ENCODE measurements at places on chromosomes 11 and 22.

- DNase-seq: no peak
Observed at GRCh38 chr11:68025047-68025446, 5.4 kb upstream of the NDUFS8 start.

GRCh38 chr11:15905366-15906104 lies 450.8 kb downstream of the SOX6 start:
- no peak for DNase-seq

GRCh38 chr11:133928628-133929059 lies 28.1 kb downstream of the IGSF9B start:
- no peak for DNase-seq

DNA sequence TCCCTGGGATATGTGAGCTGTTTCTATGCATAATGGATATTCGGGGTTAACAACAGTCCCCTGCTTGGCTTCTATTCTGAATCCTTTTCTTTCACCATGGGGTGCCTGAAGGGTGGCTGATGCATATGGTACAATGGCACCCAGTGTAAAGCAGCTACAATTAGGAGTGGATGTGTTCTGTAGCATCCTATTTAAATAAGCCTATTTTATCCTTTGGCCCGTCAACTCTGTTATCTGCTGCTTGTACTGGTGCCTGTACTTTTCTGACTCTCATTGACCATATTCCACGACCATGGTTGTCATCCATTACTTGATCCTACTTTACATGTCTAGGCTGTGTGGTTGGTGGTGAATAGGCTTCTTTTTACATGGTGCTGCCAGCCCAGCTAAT lies 1.3 kb downstream of the TUG1 start:
- DNase-seq: peak; percentile 9

GRCh38 chr11:13834463-13834862 lies 128.1 kb upstream of the SPON1 start:
- peak; percentile 10 for DNase-seq

DNA sequence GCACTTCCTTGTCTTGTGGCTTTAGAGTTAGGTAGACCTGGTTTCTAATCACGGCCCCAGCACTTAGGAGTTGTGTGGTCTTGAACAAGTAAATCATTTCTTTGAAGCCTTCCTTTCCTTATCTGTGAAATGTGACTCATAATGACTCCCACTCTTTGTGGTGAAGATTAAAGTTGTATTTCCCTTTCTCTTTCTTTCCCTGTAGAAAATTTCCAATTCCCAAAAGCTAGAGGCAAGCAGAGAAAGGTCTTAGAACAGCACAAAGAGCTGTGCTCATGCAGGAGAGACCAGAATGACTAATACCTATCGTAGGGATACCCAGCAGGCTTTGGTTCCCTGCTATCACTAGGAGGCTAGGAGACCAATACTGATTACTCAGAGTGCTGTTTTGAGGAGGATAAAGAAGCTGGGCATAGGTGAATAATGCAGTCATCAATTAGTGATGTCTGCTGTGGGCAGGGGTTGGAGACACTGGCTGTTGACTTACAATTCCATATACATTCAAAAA lies 270.7 kb upstream of the SYN3 start:
- DNase-seq: peak; percentile 76

GRCh38 chr11:420054-420910 lies 5.5 kb upstream of the SIGIRR start:
- no peak for DNase-seq

DNA sequence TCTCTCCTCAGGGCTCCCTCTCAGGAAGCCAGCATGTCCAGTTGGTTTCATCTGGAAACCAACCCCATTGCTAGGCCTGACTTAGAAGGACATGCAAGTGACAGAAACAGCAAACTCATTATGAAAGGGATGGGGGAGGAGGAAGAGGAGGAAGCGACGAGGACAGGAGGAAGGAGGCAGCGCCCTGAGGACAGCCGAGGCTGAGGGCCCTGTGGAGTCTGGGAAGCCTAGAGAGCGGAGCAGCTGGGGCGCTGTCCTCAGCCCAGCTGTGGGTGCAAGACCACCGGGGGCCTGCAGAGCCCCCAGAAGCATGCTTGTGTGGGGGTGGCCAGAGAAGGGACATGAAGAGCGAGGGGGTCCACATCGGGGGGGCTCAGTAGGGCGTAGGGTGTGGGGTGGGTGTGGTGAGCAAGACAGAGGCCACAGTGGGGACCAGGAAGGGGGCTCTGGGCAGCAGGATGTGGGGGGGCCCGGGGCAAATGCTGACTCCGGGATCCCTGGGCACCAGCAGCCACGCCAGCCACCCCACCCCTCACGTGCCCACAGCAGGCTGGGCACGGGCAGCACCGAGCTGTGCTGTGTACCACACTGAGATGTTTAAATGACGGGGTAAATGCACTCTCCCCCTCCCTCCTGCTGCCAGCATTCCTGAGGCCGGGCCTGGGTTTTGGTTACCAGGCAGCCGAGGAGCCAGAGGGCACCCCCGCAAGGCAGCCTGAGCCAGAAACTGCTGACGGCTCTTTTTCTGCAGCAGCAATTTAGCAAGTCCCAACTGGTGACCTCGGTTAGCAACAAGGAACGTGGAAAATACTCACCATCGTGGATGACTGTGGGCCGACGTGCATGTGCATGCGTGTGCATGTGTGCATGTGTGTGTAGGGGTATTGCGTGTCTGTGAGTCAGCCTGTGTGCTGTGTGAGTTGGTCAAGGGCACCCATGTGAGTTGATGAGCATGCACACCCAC lies 82.7 kb upstream of the LINC01488 start:
- DNase-seq: no peak

DNA sequence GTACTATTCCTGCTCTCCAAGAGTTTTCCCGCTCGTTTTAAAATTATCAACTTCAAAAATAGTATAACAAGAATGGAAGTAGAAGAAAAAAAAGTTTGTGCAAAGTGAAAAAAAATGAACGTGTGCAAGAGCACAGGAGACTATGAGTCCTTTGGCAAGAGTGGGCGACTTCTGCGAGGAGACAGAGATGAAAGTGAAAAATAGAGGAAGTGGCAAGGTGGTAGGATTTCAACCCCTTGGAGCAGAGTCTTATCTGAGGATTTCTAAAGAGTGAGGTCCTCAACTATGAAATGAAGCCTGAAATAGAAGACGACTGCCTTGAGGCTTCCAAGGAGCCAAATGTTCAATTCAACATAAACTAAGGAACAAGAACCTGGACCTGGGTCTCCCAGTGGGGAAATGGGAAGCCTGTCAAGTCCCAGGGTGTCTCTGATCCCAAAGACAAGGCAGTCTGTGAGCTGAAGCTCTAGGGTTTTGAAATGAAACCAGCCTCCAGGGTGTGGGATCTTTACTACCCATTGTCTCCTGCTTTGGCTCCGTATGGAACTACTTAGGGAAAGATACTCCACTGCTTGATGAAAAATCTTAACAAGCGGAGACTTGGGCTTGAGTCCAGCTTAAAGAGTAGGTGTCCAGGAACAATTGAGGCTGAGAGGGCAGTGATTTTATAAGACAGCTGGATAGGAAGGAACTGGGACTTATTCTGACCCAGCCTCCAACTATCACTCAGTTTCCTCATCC lies 4.8 kb downstream of the P4HA3 start:
- DNase-seq: no peak

- peak; percentile 9 for DNase-seq
Observed at GRCh38 chr11:132126973-132127899, 756.8 kb downstream of the NTM start.

- no peak for DNase-seq
Observed at GRCh38 chr11:134074346-134074745, 5.5 kb downstream of the JAM3 start.

GRCh38 chr11:117384045-117384444 lies 56.4 kb downstream of the CEP164 start:
- peak; percentile 92 for DNase-seq

DNA sequence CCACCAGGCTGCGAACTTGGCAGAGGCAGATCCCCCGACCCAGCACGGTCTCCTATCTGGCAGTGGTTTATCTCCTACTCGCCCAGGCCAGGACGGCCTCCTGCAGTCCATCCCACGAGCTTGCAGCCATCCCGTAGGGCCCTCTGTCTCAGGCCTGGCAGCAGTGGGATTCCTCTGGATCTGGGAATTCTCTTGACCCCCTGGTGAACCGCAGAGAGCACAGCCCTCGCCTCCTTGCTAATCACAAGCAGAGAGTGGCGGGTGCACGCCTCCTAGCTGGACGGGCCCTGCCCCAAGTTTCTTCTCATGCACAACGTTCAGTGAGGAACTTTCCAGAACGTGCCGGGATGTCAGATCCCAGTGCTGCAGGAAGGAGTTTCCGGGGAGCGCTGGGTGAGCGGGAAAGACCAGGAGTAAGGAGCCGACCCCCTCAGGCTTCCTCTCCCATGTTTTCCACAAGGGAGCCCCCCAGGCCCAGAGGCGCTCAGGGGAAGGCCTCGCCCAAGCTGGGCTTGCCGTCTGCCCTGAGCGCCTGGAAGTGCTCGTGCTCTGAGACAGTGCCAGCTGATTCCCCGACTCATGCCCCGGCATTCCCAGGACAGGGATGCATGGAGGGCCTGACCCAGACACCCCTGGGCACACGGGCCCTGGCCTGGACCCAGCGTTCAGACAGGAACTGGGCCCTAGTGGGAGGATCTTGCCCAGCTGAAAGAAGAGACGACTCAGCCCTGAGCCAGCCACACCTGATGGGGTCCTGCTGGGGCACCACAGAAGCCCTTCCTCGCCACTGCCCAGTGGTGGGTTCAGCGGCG lies 24.6 kb downstream of the IGF2 start:
- DNase-seq: no peak

GRCh38 chr11:121889931-121890330 lies 226.1 kb downstream of the BLID start:
- no peak for DNase-seq

DNA sequence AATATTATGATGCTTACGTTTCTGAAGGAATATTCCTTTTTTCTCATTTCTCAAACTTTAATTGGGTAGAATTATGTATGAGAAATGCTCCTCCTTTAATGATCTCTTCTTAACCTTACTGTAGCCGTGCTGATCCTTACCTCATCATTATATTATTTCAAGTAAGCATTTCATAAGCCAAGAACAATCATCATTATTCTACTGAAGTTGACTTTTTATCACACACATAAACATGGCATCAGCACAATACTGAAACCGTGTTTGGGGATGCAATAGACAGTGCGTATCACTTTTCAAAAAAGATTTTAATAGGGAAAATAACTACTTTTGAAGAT lies 162.8 kb downstream of the ARHGAP42 start:
- DNase-seq: no peak

DNA sequence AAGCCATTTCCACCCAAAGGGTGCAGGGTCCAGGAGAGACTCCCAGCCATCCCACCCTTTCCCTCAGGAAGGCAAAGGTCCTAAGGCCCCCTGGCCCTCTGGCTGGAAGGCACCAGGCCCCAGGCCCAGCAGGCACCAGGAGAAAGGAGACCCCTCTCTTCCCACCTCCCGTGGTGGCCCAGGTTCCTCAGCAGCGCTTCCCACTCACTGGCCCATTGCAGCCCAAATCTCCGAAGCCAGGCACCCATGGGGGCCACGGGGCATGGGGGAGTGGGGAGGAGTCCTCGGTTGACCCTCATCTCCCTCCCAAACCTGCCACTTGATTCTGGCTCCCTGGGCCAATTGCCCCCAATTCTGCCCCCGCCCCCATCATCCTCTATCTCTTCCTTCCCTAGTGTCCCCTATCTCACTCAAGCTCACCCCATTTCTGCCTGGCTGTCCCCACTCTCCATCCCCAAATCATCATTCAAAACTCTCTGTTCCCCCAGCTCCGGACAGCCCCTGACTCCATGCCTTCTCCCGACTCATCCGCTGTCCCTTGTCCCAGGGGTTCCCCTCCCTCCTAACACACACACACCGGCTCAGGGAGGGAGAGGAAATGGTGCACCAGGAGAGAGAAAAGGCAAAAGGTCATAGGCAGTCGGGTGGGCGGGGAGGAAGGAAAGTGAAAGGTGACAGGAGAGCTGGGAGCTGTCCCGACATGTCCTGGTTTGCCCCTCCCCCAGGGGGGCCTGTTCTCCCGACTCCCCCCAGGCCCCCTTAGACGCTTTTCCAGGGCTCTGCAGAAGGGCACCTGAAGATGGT lies 1.2 kb downstream of the LIF start:
- peak; percentile 57 for DNase-seq

DNA sequence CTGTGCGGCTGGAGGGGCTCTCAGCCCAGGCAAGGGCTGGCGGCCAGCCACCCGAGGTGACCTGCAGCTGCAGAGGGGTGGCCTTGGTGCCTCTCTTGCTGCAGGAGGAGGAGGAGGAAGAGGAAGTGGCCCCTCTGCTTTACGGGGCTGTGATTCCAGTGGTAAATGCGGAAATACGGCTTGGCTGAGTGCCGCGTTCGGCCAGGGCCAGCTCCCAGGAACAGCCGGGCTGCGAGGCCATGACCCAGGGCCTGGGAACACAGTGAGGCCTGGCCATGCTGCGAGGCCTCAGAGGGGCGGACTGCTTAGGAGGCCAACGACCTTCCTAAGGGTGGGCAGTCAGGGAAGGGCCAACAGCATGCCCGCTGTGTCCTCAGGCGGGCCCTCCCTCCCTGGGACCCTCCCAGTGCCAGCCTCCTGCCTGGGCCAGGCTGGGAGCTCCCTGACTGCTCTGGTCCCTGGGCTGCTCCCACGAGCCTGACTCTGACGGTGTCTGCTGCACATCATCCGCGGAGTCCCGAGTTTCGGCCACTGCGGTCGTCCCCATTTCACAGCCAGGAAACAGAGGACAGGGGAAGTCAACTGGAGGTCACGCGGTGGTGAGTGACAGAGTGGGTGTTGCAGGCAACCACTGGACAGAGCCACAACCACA lies 20.8 kb upstream of the PPARA start:
- DNase-seq: no peak

DNA sequence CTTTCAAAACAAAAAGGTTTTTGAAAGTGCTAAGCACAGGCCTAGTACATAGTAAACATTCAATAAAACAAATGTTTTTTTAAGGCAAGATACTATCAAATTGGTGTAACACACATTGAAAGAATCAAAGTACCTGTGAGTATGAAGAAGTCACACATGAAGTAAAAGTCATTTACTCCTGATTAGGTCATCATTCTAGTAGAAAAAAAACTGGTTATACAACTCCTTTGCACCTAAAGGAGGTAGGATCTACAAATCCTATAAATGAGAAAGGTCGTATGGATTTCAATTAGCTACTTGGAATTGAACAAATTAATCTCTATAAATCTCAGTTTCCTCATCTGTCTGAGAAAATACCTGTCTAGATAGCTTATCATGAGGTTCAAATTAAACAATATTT lies 80.8 kb downstream of the SIK3 start:
- no peak for DNase-seq

DNA sequence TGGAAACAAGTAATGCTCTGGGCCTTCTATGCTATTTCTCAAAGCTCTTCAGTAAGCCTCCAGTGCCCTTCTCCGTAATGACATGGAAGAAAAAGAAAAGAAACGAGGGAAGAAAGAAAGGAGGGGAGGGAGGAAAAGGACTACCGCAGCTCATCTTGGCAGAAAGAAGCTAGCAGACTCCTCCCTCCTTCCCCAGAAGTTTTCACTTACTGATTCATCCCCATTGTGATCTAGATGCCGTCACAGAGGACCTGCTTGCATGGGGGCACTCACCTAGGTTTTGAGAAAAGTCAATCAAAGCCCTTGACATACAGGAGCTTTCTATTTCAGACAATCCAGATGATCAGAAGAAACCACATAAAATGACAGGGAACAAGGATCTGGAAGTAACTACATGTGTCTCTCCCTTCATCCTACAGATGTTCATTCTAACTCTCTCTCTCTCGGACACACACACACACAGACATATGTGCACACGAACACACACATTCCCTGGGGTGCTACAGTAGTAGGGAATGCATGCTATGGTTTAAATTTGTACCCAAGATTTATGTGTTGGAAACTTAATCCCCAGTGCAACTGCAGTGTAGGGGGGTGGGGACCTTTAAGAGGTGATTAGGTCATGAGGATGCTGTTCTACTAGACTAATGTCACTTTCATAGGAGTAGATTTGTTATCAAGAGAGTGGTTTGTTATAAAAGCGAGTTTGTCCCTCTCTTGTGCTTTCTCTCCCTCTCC lies 37.6 kb upstream of the RCN1 start:
- no peak for DNase-seq
